ENCODE measurements at places on chromosomes 3 and 15.

- DNase-seq, result no peak
These were observed 15.1 kb downstream of the TM2D3 start for GRCh38 chr15:101637038-101637437.

- DNase-seq, result no peak
These were observed 46.3 kb upstream of the FLNB start for GRCh38 chr3:57961828-57962447.

- no peak for DNase-seq
These were observed 71.3 kb downstream of the CNTN6 start for GRCh38 chr3:1164101-1164500.

- DNase-seq, result no peak
These were observed 41.2 kb downstream of the TRA2B start for GRCh38 chr3:185896636-185897035.

DNA sequence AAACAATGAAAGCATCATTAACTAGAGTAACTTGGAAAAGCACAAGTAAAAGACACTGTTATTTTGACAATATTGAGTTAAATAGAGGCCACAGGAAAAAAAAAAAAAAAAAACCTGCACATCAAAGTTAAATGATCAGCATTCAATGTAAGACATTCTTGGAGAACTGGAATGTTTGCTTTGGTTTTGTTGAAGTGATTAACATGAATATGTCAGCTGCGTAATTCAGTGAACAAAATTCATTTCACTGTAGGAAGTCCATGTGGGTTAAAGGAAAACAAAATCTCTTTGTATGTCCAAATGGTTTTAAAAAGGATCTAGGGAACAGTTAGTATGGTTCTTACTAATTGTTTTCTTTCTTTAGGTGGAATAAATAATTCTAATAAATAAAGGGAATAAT, 252.8 kb upstream of the CNTN6 start:
- no peak for DNase-seq

GRCh38 chr3:98741121-98741716, 21.9 kb upstream of the ST3GAL6 start:
- DNase-seq, result no peak

GRCh38 chr3:177190756-177191681, 6.3 kb downstream of the TBL1XR1 start:
- DNase-seq, result no peak

- DNase-seq, result no peak
These were observed 63.8 kb upstream of the SNRK start for GRCh38 chr3:43222590-43222989.

GRCh38 chr3:127374086-127375010, 86.5 kb upstream of the PRR20G start:
- no peak for DNase-seq

GRCh38 chr3:128270559-128271492, 117.5 kb downstream of the EEFSEC start:
- DNase-seq, result no peak

DNA sequence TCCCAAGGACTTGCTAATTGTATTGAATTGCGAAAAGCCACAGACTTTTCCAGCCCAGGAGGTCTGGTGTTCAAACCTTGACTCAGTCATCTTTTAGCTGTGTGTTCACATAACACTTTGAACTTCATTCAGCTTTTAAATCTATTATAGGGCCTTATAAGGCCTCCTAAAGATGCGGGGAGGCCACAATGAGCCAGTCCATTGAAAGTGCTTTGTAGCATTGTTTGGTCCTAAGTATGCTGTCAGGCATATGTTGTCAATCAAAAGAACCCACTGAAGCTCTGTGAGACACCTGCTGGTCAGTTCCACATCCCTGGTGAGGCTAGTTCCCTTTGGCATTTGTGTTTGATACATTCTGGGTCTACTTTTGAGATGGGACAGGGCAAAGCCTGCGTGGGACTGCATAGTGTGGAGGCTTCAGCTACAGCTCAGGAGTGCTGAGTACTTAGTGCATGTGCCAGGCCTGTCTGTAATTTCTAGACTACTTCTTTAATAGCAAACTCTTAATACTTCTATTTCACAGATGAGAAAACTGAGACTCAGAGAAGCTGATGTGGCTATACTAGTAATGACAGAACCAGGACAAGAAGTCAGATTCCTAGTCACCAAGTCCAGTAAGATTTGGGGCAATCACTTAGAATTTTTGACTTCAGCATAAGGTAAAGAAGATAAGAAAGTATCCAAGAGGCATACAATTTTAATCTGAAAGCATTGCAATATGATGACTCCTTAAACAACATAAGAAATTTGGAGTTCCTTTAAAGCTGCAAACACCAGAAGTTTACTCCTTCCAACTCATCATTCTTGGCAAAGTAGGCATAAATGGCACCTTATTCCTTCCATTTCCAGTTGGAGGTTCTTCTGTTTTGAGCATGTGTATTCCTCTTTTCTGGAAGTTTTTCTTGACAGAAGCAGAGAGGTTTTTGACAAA, 213.0 kb downstream of the PDCD6IP start:
- DNase-seq, result no peak
